ENCODE measurements at places on chromosomes 2 and 18. TPM values are rescaled to one million over a fixed set of nuclear protein-coding genes. Genes with fewer than 3 reads are reported as not detected.

- no peak for DNase-seq
These were observed 109.6 kb downstream of the SH3RF3 start for GRCh38 chr2:109238580-109238979.

- peak; percentile 36 for DNase-seq
These were observed 34.1 kb upstream of the NXPH2 start for GRCh38 chr2:138814123-138814898.

DNA sequence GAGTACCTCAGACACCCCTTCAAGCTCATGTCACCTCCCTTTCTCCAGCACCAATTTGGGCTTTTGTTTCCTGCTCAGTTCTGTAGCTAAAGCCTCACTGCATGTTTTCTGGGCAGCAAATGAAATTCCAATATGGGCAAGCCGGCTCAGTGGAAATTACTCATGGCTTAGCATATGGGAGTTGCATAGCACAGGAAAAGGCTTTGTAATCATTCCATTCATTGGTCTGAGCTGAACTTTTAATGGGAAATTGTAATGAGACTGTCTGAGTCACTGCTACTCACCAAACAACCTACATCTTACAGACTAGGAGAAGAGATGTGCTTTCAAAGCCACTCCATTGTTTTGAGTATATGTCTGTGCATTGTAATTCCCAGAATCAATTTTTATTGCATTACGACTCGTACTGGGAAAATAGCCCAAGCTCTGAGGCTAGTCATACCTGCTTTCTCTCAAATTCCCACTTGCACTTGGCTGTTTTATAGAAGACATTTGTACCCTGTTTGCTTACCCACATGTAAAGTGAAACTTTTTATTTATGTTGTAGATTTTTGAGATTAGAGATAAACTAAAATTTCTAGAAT, 139.5 kb upstream of the LRATD1 start:
- DNase-seq = no peak

DNA sequence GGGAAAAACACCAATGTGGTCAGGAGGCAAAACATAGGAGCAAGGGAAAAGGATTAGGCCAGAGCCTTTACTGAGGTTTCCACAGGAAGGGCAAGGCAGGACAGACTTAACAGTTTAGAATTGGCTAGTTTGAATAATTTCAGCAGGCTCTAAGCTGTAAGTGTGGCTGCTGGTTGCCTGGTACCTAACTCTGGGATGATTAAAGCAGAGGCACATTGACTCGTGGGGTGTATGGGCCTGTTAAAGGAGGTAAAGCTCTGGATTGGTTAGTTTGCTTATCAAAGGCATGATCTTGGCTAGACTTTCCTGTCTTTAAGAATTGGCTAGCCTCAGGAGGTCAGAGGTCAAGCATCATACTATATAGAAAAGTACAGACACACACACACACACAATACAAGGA, 132.6 kb downstream of the SPAG16 start:
- DNase-seq = no peak

DNA sequence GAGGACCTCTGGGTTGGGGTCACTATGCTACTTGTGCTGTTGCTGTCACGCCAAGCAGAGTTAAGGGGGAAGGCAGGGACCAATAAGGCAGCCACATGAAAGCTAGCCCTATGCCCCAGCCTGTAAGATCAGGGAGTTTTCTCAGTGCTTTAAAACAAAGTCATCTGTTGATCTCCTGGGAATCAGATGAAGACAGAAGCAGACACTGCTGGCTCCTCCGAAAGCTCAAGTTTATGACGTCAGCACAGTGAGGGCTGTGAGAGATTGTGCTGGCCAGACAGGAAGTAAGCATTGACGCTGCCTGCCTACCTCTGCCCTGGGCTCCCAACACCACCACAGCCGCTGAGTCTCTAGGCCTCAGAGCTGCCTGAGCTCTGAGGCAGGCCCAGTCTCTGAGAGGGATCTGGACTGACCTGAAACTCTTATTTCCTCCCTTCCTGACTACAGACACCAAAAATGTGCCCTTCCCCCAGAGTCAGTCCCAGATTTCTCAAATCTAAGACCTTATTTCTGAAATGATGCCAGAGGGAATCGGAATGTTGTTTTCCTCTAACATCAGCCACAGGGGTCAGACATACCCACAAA, 118.1 kb upstream of the EPAS1 start:
- DNase-seq = no peak

GRCh38 chr2:71469403-71470398, 16.3 kb downstream of the DYSF start:
- DNase-seq = no peak

- no peak for DNase-seq
These were observed 78.0 kb upstream of the TANC1 start for GRCh38 chr2:158890296-158890905.

DNA sequence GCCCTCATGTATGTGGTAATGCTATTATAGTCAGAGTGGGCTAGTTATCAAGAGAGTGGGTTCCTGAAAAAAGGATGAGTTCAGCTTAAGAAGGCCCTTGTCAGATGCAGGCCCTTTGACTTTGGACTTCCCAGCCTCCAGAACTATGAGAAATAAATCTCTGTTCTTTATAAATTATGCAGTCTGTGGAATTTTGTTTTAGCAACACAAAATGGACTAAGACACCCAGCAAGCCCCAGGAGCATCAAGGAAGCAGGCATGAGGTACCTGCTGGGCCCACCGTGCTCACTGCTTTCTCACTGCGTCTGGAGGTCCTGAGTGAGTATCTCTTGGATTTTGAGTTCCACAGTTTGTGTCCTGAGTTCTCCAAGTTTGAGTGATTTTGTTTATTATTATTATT, 35.9 kb upstream of the LIPG start:
- no peak for DNase-seq

GRCh38 chr2:854460-854859, 96.2 kb upstream of the SNTG2 start:
- DNase-seq = peak; percentile 77

- no peak for DNase-seq
These were observed 18.8 kb upstream of the SUCLG1 start for GRCh38 chr2:84477886-84478285.

DNA sequence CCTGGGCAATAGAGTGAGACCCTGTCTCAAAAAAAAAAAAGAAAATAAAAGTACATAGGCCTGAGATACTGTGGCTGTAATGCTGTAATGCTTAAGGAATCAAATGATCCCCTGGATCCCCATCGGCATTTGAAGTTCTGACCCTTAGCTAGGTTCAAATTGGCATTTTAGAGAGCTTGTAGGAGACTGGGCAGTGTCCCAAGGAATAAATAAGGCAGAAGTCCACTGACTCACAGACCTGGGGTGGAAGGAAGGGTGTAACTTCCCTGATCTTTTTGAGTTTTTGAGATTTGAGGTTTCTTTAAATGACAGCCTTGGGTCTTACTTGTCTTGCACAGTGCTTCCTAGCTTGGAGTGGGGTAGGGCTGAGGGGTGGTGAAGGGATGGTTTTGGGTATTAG, 553.7 kb downstream of the SLC4A3 start:
- DNase-seq = no peak

DNA sequence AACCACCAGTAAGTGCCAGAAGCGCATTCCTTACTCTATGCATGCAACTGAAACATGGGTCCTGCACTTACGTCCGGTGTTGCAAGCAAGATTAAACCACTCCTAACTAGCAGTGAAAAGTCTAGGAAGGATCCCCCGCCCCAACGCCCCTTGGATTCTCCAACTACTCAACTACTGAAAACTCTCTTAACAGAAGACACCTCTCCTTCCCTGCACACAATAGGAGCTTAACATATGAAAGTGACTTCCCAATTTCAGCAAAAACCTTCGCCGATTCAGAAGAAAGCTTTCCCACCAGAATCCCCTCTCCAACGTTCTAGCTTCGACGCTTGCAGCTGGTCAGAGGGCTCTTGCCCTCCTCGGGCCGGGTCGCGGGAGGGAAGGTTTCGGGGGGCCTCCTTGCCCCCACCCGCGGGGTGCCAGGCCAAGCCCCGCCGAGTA, 578 bp downstream of the IWS1 start:
- no peak for DNase-seq

- DNase-seq = no peak
These were observed 32.2 kb upstream of the AMMECR1L start for GRCh38 chr2:127917916-127918315.

- no peak for DNase-seq
These were observed 1994.5 kb upstream of the PIK3C3 start for GRCh38 chr18:39960550-39960949.

DNA sequence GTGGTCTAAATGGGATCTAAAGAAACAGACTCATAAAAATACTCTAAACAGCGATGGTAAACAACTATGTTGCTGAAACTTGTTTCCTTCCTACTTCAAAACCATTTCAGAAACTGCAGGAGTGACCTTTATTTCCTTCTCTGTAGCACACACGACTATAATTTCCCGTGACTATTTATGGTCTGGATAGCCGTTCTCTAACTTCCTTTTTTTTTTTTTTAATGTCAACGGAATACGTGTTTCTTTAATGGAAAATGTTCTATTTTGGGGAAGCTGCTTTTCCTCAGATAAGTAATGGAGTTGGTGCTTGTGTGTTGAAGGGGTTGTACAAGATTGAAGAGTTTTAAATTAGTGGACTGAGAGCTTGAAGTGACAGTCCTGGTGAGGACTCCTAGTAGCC, 224.1 kb downstream of the PHLPP1 start:
- DNase-seq = no peak

DNA sequence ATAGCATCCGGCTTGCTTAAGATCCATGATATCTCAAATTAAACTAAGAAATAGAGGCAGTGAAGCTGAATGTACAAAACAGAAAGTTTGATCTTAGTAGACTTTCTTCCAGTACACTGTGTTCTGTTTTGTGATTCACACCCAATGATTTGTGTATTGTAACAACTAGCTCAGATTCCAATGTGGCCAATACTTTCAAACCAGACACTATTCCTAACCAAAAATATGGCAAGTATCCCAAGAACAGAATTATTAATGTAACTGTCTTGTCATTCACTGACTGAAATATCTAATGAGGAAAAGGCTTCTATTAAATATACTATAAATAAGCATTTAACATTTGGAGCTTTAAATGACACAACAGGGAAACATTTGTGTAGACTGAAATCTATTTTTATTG, 299.1 kb downstream of the NRXN1 start:
- no peak for DNase-seq

GRCh38 chr18:6775237-6775636, 45.7 kb downstream of the ARHGAP28 start:
- DNase-seq = no peak

DNA sequence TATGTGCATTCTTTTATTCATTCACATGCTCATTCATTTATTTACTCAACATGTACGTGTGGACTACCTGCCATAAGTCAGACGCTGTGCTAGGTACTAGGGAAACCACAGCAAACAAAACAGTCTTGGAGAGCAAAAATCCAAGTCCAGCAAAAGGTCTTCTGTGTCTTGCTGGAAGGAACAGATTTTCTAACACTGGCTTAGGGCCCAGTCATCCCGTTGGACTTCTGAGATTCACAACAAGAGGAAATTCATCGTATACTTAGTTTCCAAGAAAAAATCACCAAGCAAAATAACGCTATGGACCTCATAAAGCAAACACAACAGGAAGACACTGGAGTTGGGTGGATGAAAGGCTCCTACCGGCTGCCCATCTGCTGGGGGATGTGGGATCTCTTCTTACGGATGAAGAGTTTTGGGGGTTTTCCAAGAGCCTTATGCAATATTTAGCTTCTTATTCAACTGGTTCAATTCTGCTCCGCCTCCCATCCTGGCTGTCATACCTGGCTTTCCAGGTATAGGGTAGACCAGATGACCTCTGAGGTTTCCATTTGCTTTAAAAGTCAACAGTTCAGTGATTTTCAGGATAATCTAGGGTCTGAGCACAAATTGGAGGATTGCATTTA, 262.7 kb downstream of the HAUS1 start:
- no peak for DNase-seq

- DNase-seq = no peak
These were observed 27.0 kb upstream of the HNMT start for GRCh38 chr2:137937246-137937645.

DNA sequence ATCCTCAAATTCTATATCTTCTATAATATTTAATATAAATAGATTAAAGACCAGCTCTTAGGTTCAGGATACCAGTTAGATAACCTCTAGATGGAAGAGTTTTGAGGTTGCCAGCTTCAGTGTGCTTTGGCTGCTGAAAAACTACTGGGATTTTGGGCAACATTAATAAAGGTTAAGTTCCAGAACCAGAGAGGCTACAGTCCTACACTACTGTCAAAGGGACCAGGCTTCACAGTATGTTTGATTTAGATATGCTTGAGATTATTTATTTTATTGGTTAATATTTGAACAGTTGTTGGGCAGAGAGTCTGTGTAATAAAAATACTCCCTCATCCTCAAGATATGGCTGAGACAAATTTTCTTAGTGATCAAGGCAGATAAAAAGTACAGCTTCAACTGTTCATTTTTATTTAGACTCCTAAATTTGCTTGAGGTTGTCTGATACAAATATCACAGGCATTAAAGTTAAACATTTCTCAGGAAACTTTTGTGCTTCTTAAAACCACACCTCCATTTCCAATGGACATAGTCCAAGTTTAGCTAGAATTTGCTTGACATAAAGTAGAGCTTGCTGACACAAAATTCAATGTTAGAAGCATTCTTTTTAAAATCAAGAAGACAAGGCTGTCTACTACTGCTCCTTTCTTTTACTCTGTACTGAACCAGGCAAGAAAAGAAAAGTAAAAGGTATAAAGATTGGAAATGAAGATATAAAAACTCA, 19.7 kb upstream of the TMEM17 start:
- no peak for DNase-seq

DNA sequence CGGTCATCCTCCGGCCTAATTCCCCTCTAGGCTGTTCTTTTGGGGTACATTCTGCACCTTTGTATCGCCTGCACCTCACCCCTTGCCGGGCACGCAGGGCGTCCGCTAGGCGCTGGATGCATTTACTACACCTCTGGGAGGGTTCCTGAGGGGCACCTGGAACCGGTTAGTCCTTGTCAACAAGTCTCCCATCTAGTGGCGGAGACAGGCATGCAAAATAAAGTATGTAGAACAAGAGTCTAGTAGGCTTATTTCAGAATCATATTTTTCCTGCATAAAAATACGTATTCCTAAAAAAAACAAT, 705 bp upstream of the TEX261 start:
- peak; percentile 52 for DNase-seq

DNA sequence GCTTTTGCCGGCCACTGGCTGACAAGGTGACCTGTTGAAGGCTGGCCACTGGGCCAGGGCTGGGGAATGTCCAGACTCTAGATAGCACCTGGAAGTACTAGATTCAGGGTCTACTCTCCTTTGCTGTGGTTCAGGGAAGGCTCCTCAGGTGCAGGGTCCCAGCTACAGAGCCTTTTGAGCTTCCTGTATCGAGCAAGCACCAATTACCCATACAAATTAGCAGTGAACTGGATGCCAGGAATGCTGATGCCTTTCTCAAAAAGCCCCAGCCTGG, 213.4 kb downstream of the CYP26B1 start:
- no peak for DNase-seq

Gene PAIP2B
- total RNA-seq = 16.8 TPM

Gene YIPF4
- total RNA-seq = 26.2 TPM

Gene RAPGEF4
- total RNA-seq = 1.4 TPM

Gene CHAC2
- total RNA-seq = 10.7 TPM

Gene KCNIP3
- total RNA-seq = 1.5 TPM

Gene CCL20
- not detected for total RNA-seq

Gene TTC31
- total RNA-seq = 35.2 TPM

Gene CNTNAP5
- 0.39 TPM for total RNA-seq

Gene ITGB6
- total RNA-seq = not detected
